ENCODE measurements at places on chromosomes 2 and 18.

GRCh38 chr2:240813231-240813921 is 6.6 kb downstream of the KIF1A start:
- DNase-seq = no peak

DNA sequence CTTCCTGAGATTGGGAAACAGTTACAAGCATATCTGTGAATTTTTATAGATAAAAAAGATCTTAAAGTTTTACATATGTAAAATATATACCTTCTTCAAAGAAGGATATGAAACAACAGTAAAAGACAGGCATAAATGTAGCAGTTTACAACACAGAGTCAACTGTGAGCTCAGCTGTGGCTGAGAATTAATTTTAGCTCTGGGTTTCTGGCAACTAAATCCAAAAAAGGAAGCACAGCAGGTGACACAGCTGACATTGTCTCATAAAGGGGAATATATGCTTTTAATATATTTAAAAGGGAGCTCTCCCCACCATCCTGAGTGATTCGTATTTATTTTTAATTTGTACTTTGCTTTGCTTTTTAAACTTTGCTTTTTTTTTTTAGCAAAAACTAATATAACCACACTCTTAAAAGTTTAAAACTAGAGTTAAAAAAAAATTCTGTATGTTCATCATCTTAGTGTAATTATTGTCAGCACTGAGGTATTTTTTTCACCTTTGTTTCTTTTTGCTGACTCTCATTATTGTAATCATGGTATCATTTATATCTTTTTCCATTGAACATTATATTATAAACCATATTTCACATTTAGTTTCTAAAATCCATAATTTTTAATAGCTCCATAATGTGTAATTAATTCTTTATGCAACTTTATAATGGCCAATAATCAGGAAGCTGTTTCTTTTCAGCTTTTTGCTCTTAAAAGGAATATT is 6.7 kb downstream of the TUBB6 start:
- no peak for DNase-seq

- DNase-seq = no peak
Observed at GRCh38 chr2:109231996-109232705, 103.1 kb downstream of the SH3RF3 start.

DNA sequence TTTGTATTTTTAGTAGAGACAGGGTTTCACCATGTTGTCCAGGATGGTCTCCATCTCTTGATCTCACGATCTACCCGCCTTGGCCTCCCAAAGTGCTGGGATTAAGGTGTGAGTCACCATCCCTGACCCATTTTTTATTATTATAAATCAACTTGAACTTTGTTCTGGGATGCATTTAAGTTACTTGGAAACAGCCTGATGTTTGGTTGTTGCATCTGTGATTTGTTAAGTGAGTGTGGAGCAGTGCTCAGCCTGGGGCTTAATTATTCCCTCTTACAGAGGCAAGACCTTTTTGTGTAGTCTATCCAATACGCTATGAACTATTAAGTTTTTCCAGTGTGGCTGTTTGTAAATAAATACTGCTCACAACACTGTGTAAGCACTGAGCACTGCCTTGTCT is 32.6 kb downstream of the MTA3 start:
- DNase-seq = no peak

DNA sequence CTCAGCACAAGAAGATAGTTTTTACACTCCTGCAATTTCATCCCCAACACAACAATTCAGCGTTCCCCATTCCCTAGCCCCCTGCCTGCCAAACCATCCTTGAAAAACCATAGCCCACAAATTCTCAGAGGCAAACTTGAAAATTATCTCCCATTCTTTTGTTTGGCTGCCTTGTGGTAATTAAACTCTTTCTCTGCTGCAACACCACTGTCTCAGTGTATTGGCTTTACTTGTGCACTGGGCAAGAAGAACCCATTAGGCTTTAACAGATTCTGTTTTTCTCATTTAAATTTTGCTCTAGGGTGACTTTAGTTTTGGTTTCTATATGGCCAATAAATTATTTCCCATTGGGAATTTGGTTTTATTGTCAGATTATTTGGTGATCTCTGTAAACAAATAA is 23.2 kb upstream of the FTCDNL1 start:
- DNase-seq = no peak

Measured in activated CD4-positive, alpha-beta T cell treated with anti-CD3 and anti-CD28 coated beads for 24 hours (primary cell).